Eye (tissue), 1 donor: ENCODE measurements at places on chromosomes 3 and 15.

- DNase-seq = no peak
Observed at GRCh38 chr3:15810702-15811101, 12.9 kb upstream of the ANKRD28 start.

DNA sequence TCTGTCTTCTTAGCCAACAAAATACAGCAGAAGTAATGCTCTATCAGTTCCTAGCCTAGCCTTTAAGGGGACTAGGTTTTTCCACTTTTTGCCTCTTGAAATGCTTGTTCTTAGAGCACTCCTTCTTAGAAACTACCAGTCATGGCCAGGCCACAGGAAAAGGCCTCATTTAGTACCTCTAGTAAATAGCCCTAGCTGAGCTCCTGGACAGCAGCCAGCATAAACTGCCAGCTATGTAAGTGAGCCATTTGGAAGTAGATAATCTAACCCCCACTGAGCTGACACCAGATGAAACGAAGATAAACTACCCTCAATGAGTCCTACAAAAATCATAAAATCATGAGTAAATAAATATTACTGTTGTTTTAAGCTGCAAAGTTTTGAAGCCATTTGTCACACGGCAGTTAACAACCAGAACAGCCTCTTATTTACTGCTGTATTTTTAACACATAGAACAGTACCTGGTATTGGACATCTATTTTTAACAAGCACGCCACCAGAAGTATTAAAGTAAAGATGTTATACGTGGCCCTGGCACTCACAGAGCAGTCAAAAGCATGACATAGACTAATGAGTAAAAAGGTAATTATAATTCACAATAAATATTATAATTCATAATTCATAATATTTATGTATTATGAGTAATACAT, 12.0 kb downstream of the TBC1D5 start:
- DNase-seq = no peak

GRCh38 chr3:19573644-19574043, 360.4 kb downstream of the EFHB start:
- no peak for DNase-seq

GRCh38 chr3:13087320-13087990, 14.2 kb upstream of the IQSEC1 start:
- no peak for DNase-seq

GRCh38 chr3:149588909-149589308, 68.9 kb downstream of the WWTR1 start:
- peak; percentile 36 for DNase-seq

- no peak for DNase-seq
Observed at GRCh38 chr15:70343961-70344621, 246.4 kb upstream of the TLE3 start.

- no peak for DNase-seq
Observed at GRCh38 chr3:81300324-81300927, 461.0 kb downstream of the GBE1 start.

DNA sequence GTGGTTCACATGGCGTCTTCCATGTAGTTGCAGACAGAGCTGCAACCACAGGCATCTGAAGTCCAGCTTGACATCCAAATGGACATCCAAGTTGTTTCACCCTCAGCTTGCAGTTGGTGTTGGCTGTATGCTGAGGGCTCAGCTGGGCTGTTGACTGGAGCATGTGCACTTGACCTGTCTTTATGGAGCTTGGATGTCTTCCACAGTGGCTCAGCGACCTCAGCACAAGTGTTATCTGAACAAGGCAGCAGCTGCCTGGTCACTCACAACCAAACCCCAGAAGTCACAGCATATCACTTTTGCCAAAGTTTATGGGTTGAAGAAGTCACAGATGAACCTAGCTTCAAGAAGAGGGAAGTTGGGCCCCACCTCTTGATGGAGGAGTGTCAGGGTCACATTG, 92.9 kb downstream of the TPRA1 start:
- no peak for DNase-seq

- no peak for DNase-seq
Observed at GRCh38 chr3:60571511-60571910, 679.7 kb downstream of the FHIT start.

- DNase-seq = no peak
Observed at GRCh38 chr3:55159016-55159415, 231.2 kb upstream of the LRTM1 start.

- DNase-seq = peak; percentile 88
Observed at GRCh38 chr15:55168350-55168974, 28.3 kb downstream of the RSL24D1 start.

- DNase-seq = no peak
Observed at GRCh38 chr15:92954578-92954977, 54.5 kb downstream of the CHD2 start.

GRCh38 chr3:14532691-14533456, 7.3 kb downstream of the GRIP2 start:
- DNase-seq = no peak

DNA sequence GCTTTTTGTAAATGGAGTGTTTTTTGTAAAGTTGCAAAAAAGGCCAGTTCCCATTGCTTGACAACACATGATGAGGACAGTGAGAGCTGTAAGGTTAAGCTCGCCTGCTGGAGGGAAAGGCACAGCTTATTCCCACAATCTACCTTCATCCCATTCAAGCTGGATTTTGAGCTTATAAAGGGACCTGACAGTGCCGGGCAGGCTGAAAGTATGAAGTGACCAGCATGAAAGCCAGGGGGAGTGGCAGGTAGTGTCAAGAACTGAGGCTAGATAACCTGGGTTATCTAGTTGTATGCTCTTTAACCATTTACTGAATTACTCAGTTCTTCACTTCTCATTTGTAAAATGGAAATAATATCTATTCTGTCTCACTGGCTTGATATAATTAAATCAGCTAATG, 52.3 kb upstream of the KPNA4 start:
- DNase-seq = no peak

GRCh38 chr3:58111513-58112184, 99.1 kb downstream of the DNASE1L3 start:
- DNase-seq = peak; percentile 29
